ENCODE measurements at places on chromosomes 7 and 10.

- no peak for DNase-seq
Observed at GRCh38 chr7:111510062-111510461, 52.2 kb downstream of the IMMP2L start.

DNA sequence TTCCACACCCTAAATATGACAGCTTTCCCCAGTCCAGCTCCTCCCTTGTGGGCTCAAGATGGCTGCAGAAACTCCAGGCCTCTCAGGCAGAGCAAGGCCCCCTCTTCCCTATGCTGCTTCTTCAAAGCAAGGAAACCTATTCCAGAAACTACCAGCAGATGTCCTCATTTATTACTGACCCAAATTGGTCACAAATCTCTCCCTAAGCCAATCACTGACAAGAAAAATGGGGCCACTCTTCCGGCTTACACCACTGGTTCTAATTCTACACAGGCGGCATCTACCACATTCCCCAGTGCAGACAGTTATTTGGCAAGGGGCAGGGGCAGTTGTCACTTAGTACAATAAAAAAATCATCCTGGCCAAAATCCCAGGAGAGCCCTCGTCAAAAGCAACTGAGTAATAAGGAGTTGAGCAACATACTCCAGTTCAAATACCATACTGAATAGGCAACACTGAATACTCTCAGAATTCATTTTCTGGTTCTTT lies 150.4 kb downstream of the SFMBT2 start:
- DNase-seq, result peak; percentile 78

GRCh38 chr10:72649291-72649690 lies 23.4 kb upstream of the MICU1 start:
- no peak for DNase-seq

DNA sequence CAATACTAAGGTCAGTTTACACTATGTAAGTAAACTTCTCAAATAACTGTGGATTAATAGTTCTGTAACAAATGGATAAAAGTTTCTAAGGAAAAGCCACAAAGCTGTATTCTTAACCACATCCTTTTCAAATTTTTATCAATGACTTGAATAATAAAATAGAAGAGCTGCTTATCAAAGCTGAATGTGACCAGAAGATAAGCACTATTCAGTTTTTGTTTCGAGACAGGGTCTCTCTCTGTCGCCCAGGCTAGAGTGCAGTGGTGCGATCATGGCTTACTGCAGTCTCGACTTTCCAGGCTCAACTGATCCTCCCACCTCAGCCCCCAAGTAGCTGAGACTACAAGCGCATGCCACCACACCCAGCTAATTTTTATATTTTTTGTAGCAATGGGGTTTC lies 17.0 kb downstream of the UPF2 start:
- no peak for DNase-seq

DNA sequence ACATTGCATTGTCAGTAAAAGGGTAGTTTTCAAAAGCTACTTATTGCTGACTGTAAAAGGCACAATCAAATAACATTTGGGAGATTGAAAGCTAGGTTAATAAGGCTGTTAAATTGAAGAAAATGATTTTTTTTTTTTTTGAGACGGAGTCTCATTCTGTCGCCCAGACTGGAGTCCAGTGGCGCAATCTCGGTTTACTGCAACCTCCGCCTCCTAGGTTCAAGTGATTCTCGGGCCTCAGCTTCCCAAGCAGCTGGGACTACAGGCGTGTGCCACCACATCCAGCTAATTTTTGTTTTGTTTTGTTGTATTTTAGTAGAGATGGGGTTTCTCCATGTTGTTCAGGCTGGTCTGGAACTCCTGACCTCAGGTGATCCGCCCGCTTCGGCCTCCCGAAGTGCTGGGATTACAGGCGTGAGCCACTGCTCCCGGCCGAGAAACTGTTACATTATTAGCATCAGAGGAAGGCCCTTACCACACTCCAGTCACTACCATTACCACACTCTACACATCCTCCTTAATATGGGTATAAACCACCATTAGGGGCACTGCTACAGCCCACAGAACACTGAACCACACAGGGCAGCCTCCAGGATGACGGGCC lies 1.0 kb downstream of the CYP51A1 start:
- peak; percentile 77 for DNase-seq

- DNase-seq, result no peak
Observed at GRCh38 chr10:72321248-72322029, 33.3 kb downstream of the DNAJB12 start.

GRCh38 chr7:132412435-132412834 lies 163.8 kb downstream of the PLXNA4 start:
- DNase-seq, result no peak

DNA sequence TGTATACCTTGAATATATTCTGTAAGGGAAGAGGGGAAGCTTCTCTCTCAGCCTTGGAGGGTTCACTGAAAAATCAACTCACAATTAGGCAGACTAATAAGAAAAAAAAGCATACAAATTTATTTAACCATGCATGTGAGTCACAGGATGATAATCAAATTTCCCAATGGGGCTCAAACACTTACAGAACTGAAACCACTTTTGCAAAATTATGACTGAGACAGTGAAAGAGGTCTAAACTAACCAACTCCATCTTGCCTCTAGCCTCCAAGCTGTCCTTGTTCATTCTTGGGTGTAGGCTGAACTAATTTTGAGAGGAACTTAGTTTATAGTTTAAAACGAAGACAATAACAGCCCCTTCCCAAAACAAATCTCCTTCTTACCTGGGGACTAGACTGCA lies 618.3 kb upstream of the AUTS2 start:
- no peak for DNase-seq
